Endodermal cell (in vitro differentiated cells): ENCODE measurements at places on chromosomes 5 and 9.

GRCh38 chr5:158600679-158601078, 499.0 kb downstream of the EBF1 start:
- no peaks in the 10 kb centered on the region for H3K27me3 ChIP-seq
- H3K4me3 ChIP-seq = no peak overlapping the region
- DNase-seq = no peak
- no peak overlapping the region for H3K27ac ChIP-seq

DNA sequence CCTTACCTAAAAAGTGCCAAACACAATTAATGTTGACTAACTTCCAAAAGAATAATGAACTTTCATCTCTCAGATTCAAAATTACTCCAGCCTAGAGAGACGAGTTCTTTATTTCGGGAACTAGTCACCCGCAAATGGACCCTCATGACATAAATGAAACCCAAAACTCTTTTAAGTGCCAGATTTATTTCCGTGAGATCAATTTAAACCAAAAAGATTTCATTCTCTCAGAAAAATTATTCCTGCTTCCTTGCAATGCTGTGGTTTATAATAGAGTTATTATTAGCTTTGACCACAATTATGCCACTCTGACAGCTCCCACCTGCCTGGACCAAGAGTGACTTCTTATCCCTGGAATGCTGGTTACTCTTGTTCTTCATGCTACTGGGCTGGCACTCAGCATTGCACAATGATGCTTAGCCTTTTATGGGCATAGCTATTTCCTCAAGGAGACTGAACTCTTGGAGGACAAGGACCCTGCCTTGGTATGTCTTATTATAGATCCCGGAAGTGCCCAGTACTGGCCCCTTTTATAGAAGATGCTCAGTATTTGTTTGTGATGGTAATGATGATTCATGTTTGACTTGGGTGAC, 183.5 kb downstream of the SNX18 start:
- H3K27ac ChIP-seq = no peak overlapping the region
- no peaks in the 10 kb centered on the region for H3K36me3 ChIP-seq
- no peak for DNase-seq

- peaks cover 16% of the 10 kb centered on the region for H3K4me1 ChIP-seq
- peak overlapping the region; percentile 60 for H3K27ac ChIP-seq
- H3K4me3 ChIP-seq = peak overlapping the region; percentile 94
Observed at GRCh38 chr9:137255448-137256114, 454 bp downstream of the NELFB start.

DNA sequence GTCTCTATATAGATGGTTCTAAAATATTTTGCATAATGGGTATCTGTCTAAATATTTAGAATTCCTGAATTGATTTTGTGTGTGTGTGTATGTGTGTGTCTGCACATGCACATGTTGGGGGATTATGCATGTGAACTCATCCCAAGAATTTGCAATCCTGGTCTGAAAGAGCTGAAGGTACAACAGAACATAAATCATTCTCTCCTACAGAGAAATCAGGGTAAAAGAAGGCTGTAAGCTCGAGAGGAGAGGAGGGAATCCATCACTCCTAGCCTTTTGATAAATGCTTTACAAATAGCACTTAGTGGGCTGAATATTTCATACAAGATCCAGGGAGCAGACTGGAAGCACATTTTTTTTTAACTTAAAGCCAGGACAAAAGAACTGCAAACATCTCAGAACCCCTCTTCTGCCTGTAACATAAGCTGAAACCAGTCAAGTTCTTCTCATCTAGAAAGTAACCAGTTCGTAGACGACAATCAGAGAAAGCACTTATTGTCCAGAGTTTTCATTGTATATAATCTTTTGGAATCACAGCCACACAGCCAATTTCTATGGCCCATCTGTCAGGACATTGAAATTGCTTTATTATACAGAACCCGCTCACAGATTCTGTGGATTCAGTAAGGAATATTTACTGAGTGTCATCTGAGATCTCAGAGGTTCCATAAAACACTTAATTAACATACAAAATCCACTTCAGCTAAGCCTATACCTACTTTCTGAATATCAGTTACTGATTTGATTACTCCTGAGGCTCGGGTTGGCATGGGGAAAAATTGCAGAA, 541.4 kb upstream of the ZNF462 start:
- H3K4me3 ChIP-seq = no peak overlapping the region
- peak overlapping the region; percentile 25 for H3K27ac ChIP-seq
- H3K27me3 ChIP-seq = no peaks in the 10 kb centered on the region
- DNase-seq = no peak
